ENCODE measurements at places on chromosomes 7 and 10. TPM values are rescaled to one million over a fixed set of nuclear protein-coding genes. Genes with fewer than 3 reads are reported as not detected.

The FAM237B gene
- not detected for total RNA-seq

DNA sequence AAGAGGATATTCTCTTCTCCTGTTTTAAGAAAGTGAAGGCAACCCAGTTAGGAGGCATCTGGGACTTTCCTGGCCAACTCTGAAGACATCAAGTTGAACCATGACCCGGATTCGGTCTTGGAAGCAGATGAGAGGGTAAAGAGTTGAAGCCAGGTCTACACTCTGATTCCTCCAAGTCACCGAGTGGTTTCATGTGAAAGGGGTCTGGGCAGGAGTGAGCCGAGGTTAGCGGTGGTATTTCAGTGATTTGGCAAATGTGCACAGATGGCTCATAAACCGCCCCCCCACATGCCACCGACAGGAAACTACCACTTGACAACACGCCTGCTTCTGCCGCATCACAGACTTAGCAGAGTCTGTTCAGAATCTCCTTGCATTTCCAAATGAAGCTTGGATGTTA, 11.4 kb upstream of the REPIN1 start:
- no peaks in the 10 kb centered on the region for H3K36me3 ChIP-seq
- H3K27me3 ChIP-seq: no peaks in the 10 kb centered on the region
- H3K4me3 ChIP-seq: peak overlapping the region; percentile 82
- H3K4me1 ChIP-seq: peaks cover 26% of the 10 kb centered on the region
- peak overlapping the region; percentile 96 for H3K27ac ChIP-seq

GRCh38 chr7:23003505-23004246, 10.3 kb downstream of the HYCC1 start:
- H3K4me3 ChIP-seq: no peak overlapping the region
- DNase-seq: no peak

The EFCAB10 gene
- not detected for total RNA-seq

The CAMK1D gene
- total RNA-seq: 18.5 TPM

DNA sequence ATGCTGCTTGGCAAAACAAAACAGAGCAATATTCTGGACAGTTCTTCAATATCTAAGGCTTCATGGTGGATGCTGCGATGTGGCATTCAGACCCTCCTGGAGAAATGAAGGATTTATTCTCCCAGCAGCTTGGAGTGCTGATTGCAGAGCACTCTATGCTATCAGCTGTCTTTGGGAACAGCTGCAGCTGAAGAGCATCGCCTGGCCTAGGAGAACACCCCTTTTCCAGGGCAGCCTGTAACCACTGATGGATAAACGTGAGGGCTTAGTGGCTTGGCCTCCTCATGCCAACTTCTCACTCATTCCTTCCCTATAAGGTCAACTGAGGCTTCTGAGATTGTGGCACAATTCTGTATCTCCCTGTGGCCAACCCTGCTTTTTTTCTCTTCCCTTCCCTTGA, 638.1 kb upstream of the CNTNAP2 start:
- no peaks in the 10 kb centered on the region for H3K27me3 ChIP-seq
- no peak overlapping the region for H3K27ac ChIP-seq
- H3K4me3 ChIP-seq: no peak overlapping the region
- no peak for DNase-seq
- H3K4me1 ChIP-seq: no peaks in the 10 kb centered on the region

DNA sequence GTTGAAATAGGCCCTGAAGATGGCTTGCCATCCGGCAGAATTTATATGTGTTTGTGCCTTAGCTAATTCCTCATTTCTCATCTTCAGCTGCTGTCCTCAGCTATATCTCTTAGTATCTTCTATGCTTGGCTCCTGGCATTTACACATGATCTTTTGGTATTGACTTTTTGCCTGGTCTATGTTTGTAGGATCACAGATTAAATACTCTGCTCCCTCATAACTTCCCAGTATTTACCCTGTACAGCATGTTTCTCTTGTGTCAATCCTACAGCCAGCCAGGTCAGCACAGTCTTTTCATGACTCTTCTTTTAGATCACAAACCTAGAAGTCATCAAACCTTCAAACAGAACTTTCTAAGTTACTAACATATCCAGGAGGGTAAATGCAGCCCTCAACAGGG, 743.8 kb downstream of the MAGI2 start:
- no peak overlapping the region for H3K27ac ChIP-seq
- H3K36me3 ChIP-seq: no peaks in the 10 kb centered on the region
- H3K4me3 ChIP-seq: no peak overlapping the region

DNA sequence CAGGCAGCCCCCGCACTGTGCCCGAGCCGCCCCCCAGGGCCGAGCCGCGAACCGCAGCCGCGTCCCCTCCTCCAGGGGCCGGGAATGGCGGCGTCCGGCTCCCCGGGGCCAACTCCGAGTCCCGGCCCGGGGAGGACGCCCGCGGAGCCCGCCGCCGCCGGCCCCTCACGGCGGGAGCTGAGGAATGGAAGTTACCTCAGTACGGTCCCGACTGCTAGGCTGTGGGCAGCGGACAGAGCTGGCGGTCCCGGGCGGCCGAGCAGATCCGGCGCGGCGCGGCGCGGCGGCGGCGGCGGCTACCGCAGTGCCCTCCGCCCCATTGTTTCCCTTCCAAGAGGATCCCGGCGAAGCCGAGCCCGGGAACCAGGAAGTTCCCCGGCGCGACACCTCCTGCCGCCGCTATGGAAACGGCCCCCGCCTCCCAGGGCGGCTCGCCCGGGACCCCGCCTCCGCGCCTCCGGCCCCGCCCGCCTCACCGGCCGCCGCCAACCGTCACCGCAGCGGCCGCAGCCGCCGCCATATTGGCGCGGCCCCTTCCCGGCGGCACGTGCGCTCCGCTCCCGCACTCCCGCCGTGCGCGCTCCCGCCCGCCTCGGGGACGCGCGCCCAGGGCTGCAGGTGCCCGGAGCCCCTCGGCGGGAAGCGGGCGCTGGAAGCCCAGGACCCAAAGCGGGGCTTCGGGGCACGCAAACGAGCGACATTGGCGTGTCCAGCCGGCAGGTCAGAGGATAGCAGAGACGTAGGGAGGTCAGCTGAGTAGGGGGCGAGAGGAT, at the start of gene USP6NL:
Gene USP6NL (minus strand): TSS at position 403 of the 773 bp plus-strand sequence. CDS start 14,016 bp downstream, outside the sequence.
- no peaks in the 10 kb centered on the region for H3K36me3 ChIP-seq
- peak; percentile 61 for DNase-seq
- H3K4me3 ChIP-seq: peak within 1 kb of the TSS; percentile 92
- peak within 1 kb of the TSS; percentile 92 for H3K27ac ChIP-seq
- H3K4me1 ChIP-seq: peaks cover 12% of the 10 kb centered on the region
- H3K27me3 ChIP-seq: no peaks in the 10 kb centered on the region

The ITPRID1 gene
- not detected for total RNA-seq

The TSPAN12 gene
- total RNA-seq: not detected

- no peak overlapping the region for H3K27ac ChIP-seq
- no peak overlapping the region for H3K4me3 ChIP-seq
- H3K4me1 ChIP-seq: peaks cover 48% of the 10 kb centered on the region
- H3K36me3 ChIP-seq: peaks cover 58% of the 10 kb centered on the region
These were observed 52.0 kb downstream of the PTEN start for GRCh38 chr10:87915406-87915805.

DNA sequence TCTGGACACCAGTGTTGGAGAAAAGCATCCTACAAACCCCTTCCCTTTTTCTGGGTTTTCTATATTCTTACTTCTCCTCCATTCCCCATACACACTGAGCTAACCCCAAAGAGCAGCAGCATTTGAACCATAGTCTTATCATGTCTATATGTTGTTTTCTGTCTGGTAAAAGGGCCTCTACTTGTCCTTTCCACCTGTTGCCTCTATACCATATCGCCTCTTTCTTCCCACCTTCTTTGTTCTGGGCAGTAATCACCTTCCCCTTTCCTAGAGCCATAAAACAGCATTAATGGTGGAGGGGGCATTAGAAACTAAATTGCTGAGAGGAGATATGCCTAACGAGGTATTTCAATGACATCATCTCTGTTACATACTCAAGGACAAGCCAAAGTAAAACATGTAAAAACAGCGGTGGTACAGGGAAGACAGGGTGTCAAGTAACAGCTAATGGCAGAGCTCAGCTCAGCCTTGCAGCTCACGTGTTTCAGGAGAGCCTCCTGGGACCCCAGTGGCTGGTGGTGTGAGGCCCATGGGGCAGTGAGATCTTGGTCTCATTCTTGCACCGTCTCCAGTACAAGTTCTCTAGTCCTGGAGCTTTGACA, 20.6 kb downstream of the NPY start:
- H3K4me3 ChIP-seq: no peak overlapping the region
- peaks cover 12% of the 10 kb centered on the region for H3K36me3 ChIP-seq
- DNase-seq: no peak
- H3K27me3 ChIP-seq: peaks cover 28% of the 10 kb centered on the region
- no peaks in the 10 kb centered on the region for H3K4me1 ChIP-seq
- H3K27ac ChIP-seq: no peak overlapping the region

GRCh38 chr10:6739530-6740174, 159.6 kb upstream of the PRKCQ start:
- peaks cover 33% of the 10 kb centered on the region for H3K27me3 ChIP-seq
- H3K36me3 ChIP-seq: no peaks in the 10 kb centered on the region
- H3K4me3 ChIP-seq: no peak overlapping the region
- DNase-seq: no peak
- H3K27ac ChIP-seq: no peak overlapping the region

GRCh38 chr10:8489232-8489631, 434.7 kb downstream of the GATA3 start:
- no peak overlapping the region for H3K4me3 ChIP-seq
- no peak for DNase-seq
- H3K36me3 ChIP-seq: no peaks in the 10 kb centered on the region
- no peak overlapping the region for H3K27ac ChIP-seq

The EPO gene
- total RNA-seq: not detected

DNA sequence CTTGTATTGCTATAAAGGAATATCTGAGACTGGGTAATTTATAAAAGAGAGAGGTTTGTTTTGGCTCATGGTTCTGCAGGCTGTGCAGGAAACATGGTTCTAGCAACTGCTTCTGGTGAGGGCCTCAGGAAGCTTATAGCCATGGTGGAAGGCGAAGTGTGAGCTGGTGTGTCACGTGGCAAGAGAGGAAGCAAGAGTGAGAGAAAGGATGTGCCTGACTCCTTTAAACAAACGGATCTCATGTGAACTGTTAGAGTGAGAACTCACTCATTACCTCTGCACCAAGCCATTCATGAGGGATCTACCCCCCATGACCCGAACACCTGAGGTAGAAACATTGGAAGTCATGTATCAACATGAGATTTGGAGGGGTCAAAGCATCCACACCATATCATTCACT, 7.7 kb upstream of the ITPRIP start:
- no peak for DNase-seq
- H3K27ac ChIP-seq: peak overlapping the region; percentile 63
- H3K27me3 ChIP-seq: no peaks in the 10 kb centered on the region
- no peaks in the 10 kb centered on the region for H3K36me3 ChIP-seq
- H3K4me1 ChIP-seq: peaks cover 11% of the 10 kb centered on the region

GRCh38 chr10:76138906-76139305, 707.5 kb downstream of the LRMDA start:
- no peaks in the 10 kb centered on the region for H3K4me1 ChIP-seq
- no peaks in the 10 kb centered on the region for H3K36me3 ChIP-seq
- DNase-seq: no peak
- no peaks in the 10 kb centered on the region for H3K27me3 ChIP-seq
- no peak overlapping the region for H3K4me3 ChIP-seq
- no peak overlapping the region for H3K27ac ChIP-seq

- no peak overlapping the region for H3K4me3 ChIP-seq
- H3K36me3 ChIP-seq: no peaks in the 10 kb centered on the region
- no peak overlapping the region for H3K27ac ChIP-seq
- H3K27me3 ChIP-seq: peaks cover 24% of the 10 kb centered on the region
- H3K4me1 ChIP-seq: peaks cover 20% of the 10 kb centered on the region
These were observed 235.2 kb downstream of the WDR37 start for GRCh38 chr10:1291178-1292090.

The CSTF2T gene
- 37.4 TPM for total RNA-seq

DNA sequence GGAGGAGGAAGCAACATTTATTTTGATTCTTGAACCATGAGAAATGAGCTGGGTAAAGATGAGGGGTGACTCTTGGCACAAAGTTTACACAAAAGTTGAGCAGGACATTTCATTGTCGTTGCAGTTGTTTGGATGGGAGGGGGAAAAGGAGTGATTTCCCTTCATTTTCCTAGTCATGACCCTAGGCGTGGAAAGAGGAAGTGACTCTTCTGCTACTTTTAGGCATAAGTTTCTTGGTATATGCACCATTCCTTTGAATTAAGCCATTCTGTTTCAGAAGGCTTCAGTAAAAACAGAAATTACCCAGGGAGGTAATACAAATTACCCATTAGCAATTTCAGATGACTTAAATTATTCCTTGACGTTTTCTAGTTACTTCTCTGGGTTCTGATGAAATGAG, 113.9 kb upstream of the FAM171A1 start:
- H3K36me3 ChIP-seq: no peaks in the 10 kb centered on the region
- H3K27ac ChIP-seq: no peak overlapping the region
- H3K4me1 ChIP-seq: no peaks in the 10 kb centered on the region
- no peak for DNase-seq
- no peak overlapping the region for H3K4me3 ChIP-seq

The GNAT3 gene
- total RNA-seq: not detected

- H3K27me3 ChIP-seq: peaks cover 2% of the 10 kb centered on the region
- H3K4me3 ChIP-seq: no peak overlapping the region
- H3K4me1 ChIP-seq: no peaks in the 10 kb centered on the region
- H3K27ac ChIP-seq: no peak overlapping the region
- no peak for DNase-seq
These were observed 128.0 kb downstream of the POU6F2 start for GRCh38 chr7:39105720-39106119.

DNA sequence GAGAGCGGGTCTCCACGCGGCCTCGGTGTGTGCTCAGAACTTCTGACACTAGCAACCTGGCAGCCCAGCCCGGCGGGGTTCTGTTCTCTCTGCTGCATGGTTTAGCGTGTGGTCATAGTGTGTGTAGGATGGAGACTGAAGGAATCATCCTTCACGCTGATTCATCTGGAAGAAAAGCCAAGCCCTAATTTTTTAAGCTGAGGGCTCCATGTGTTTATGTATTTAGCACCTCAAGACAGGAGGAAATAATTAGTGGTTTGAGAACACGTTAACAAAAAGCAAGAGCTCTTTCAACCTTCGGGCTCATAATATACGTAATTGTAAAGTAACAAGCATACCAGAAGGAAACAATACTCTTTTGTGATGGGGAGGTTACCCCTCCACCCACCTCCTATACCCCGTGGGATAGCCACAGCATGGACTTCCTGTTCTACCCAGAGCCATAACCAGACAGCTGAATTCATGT, 504.6 kb upstream of the MKI67 start:
- H3K36me3 ChIP-seq: no peaks in the 10 kb centered on the region
- DNase-seq: no peak
- H3K27me3 ChIP-seq: peaks cover 11% of the 10 kb centered on the region
- no peak overlapping the region for H3K4me3 ChIP-seq
- no peaks in the 10 kb centered on the region for H3K4me1 ChIP-seq

All from naive thymus-derived CD8-positive, alpha-beta T cell (primary cell).